ENCODE measurements at places on chromosomes 7 and 10. TPM values are rescaled to one million over a fixed set of nuclear protein-coding genes. Genes with fewer than 3 reads are reported as not detected.

WDFY4 gene
- total RNA-seq: not detected

KLHL7 gene
- total RNA-seq: 35.7 TPM

EPO gene
- total RNA-seq: not detected

ANKRD61 gene
- total RNA-seq: 0.35 TPM

CH25H gene
- 5.2 TPM for total RNA-seq

ZDHHC6 gene
- 18.6 TPM for total RNA-seq

AGBL3 gene
- 1.2 TPM for total RNA-seq

EIF5AL1 gene
- 0.35 TPM for total RNA-seq

INHBA gene
- 14.9 TPM for total RNA-seq

TFEC gene
- 0.12 TPM for total RNA-seq

MKX gene
- 0.08 TPM for total RNA-seq

CAV2 gene
- total RNA-seq: 86.3 TPM
